ENCODE measurements at places on chromosomes 4 and X. TPM values are rescaled to one million over a fixed set of nuclear protein-coding genes. Genes with fewer than 3 reads are reported as not detected.

PASD1 gene
- not detected for total RNA-seq

- DNase-seq: no peak
Measured at GRCh38 chr4:121304893-121305292, 75.9 kb downstream of the QRFPR start.

- no peak for DNase-seq
Measured at GRCh38 chr4:152684007-152684406, 4.2 kb upstream of the TMEM154 start.

DNA sequence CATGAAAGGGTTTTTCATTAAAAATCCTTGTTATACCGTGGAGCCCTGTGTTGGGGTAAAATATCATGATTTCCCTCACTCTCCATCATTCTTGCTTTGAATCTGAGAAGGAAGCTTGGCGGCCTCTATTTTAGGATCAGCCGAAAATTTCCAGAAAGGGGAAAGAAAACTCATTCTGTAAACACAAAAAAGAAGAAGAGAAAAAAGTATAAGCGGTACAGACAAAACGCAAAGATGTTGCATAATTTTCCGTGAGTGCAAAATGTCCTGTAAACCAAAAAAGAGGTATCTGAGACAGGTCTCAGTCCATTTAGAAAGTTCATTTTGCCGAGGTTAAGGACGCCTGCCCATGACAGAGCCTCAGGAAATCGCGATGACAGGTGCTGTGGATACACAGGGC lies 5.3 kb downstream of the CSF2RA start:
- DNase-seq: no peak

IBSP gene
- not detected for total RNA-seq

DNA sequence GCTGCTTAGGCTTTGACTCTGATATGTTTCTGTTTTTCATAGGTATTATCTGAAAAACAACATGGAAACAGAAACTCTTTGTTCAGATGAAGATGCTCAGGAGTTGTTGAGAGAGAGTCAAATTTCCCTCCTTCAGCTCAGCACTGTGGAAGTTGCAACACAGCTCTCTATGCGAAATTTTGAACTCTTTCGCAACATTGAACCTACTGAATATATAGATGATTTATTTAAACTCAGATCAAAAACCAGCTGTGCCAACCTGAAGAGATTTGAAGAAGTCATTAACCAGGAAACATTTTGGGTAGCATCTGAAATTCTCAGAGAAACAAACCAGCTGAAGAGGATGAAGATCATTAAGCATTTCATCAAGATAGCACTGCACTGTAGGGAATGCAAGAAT lies 238.6 kb downstream of the RAPGEF2 start:
- no peak for DNase-seq

DNA sequence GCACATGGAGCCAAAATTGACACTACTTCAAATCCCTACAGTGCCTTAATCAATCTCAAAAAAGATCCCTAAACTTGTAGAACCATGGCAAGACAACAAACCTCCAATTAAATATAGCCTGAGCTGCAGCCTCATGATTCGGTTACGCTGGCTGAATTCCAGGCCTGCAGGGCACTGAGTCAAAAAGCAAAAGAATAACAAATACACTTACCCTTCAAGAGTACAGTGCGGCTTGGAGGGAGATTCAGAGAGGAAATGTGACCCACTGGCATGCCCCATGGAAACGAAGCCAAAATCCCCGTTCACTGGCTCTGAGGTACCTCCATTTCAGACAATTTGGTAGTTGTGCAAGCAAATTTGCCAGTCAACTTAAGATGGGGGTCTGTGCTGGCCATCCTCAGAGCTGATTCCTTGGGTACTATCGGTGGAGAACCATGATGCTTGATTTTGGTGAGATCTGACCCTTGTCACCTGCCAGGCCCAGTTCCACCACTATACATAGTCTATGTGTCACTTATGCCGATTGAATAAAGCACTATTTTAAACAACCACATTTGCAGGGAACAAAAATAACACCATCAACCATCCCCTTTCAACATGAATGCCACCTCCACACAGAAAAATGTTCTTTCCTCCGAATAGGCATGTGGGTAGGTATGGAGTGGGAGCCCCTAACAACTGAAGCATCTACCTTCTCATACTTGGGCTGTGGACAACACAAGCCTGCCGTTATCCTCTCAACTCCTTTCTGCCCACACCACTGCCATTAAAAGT lies 2.1 kb downstream of the C4orf54 start:
- no peak for DNase-seq

All from naive thymus-derived CD8-positive, alpha-beta T cell (primary cell).